ENCODE measurements at places on chromosomes 3 and 15. TPM values are rescaled to one million over a fixed set of nuclear protein-coding genes. Genes with fewer than 3 reads are reported as not detected.

DNA sequence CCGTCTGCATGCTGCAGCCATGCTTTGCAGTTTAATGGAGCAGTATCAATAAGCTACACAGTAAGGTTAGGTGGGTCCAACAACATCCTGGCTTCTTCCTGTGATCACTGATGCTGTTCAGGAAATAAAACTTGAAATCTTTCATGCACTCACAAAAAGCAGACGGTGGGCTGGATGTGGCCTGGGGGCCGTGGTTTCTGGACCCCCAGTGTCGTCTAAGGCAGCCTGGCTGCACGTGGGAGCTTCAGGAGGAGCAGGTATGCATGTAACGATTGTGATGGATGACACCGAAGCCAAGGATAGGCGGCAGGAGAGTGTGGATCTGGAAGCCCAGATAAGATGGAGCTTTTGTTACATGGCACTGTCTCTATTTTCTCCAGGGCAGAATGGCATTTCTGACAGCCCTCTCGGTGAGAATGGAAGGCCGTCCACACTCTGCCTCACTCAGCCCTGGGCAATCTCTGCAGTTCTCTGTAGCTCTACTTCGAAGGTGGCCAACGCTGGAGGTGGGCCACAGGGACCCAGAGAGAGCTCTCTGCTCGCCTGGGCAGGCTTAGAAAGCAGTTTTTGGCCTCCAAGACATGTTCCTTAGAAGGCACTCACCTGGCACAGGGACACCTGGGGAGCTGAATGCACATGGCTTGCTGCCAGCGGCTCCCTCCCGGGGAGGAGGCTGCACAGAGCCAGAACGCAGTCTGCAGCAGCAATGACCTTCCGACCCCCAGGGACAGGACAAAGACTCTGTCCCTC, 46.4 kb upstream of the IQSEC1 start:
- no peak overlapping the region for H3K27ac ChIP-seq
- DNase-seq = peak; percentile 15
- H3K27me3 ChIP-seq = peaks cover 2% of the 10 kb centered on the region
- H3K4me3 ChIP-seq = no peak overlapping the region
- no peaks in the 10 kb centered on the region for H3K4me1 ChIP-seq

DNA sequence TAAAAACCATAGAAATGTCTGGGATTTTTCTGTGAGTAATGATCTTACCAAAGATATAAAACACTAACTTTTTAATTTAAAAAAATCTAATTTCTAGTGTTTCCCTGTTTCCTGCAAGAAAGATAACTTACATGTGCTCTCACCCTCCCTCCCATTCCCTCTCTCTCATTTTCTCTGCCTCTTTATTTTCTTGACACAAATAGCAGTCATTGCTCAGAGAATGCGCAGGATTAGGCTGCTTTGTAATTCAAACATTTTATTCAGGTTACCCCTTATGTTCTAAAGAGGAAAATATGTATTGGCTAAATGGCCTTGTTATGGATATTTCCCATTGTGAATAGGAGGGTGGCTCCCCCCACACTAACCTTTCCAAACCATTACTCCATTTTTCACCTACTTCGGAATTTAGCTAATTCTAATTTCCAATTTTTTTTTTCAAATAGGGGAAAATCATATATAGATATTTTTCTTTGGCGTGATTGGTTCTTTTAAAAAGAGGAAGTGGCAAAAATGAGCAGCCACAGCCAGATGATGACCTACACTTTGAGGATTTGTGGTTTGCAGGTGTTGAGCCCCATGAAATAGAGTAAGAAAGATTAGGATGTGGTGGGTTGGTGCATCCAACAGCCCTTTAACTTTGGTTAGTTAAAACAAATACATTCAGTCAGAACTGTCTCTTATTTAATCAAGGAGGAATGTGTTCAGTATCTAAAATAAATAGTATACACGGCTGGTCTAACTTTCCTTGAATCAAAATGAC, 554.4 kb downstream of the IGSF11 start:
- no peaks in the 10 kb centered on the region for H3K36me3 ChIP-seq
- no peaks in the 10 kb centered on the region for H3K27me3 ChIP-seq
- H3K4me3 ChIP-seq = no peak overlapping the region
- H3K27ac ChIP-seq = no peak overlapping the region
- DNase-seq = no peak

- no peak overlapping the region for H3K4me3 ChIP-seq
- peaks cover 4% of the 10 kb centered on the region for H3K4me1 ChIP-seq
- DNase-seq = no peak
- H3K27ac ChIP-seq = no peak overlapping the region
These were observed 51.9 kb upstream of the TMEM115 start for GRCh38 chr3:50411229-50411628.

GRCh38 chr15:69880571-69881301, 217.0 kb downstream of the TLE3 start:
- no peaks in the 10 kb centered on the region for H3K4me1 ChIP-seq
- DNase-seq = no peak
- H3K27me3 ChIP-seq = peaks cover 11% of the 10 kb centered on the region
- H3K36me3 ChIP-seq = no peaks in the 10 kb centered on the region

GRCh38 chr15:52523647-52524046, 5.0 kb downstream of the MYO5A start:
- H3K36me3 ChIP-seq = peaks cover 8% of the 10 kb centered on the region
- H3K27me3 ChIP-seq = no peaks in the 10 kb centered on the region
- no peak overlapping the region for H3K27ac ChIP-seq
- no peak overlapping the region for H3K4me3 ChIP-seq

DNA sequence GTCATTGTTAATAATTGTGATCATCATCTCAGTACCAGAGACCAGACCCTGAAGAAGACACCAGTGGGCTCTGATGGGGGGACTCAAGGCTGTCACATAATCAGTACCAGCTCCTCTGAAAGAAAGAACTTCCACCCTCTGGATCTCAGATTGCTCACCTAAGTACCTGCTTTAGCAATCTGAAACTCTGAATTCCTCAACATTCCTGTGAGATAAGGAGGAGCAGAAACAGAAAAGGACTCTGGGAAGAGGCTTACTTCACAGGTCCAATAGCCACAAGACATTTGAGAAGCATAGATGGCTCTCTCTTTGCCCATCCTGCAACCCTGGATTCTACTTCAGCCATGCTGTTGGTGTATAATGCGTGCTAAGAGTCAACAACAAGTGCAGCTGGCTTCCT, 44.0 kb upstream of the OXTR start:
- H3K27ac ChIP-seq = no peak overlapping the region
- no peaks in the 10 kb centered on the region for H3K27me3 ChIP-seq
- H3K36me3 ChIP-seq = peaks cover 4% of the 10 kb centered on the region
- no peak for DNase-seq

DNA sequence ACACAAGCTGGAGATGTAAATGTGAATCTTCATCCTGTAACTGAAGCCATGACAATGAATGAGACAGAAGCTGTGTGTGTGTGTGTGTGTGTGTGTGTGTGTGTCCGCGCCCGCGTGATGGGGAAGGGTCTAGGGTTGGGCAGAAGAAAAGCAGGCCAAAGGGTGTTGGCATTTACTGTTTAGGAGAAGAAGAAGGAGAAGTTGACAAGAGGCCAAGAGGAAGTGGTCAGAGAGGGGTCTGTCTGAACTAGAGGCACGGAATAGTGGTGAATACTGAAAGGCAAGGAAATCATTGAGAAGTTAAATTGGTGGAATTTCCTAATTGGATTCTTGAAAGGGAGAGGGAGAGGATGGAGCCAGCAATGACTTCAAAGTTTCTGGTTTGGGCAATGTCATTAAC, 5.6 kb upstream of the NCEH1 start:
- DNase-seq = no peak
- no peak overlapping the region for H3K4me3 ChIP-seq

GRCh38 chr3:16280671-16281070, 15.7 kb downstream of the OXNAD1 start:
- peaks cover 14% of the 10 kb centered on the region for H3K4me1 ChIP-seq
- DNase-seq = no peak
- no peak overlapping the region for H3K4me3 ChIP-seq
- peaks cover 23% of the 10 kb centered on the region for H3K36me3 ChIP-seq

DNA sequence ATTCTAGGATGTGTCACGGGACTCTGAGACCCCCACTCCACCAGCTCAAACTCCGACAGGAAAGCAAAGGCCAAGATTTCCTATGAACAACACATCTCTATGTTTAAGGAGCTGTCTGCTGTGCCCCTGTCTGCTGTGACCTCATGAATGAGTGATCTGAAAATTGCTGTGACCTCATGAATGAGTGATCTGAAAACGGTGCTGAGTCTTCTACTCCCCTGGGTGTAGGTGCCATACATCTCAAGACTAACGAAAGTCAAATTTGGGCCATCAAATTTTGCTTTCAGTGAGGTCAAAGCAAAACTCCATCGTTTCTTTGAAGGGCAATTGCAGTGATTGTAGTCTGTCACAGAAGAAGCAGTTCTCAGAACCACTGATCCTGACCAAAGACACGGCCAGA, 24.4 kb downstream of the IL5RA start:
- no peak for DNase-seq
- no peak overlapping the region for H3K27ac ChIP-seq
- H3K36me3 ChIP-seq = no peaks in the 10 kb centered on the region
- peaks cover 3% of the 10 kb centered on the region for H3K27me3 ChIP-seq

GRCh38 chr3:72721683-72722381, 126.4 kb downstream of the SHQ1 start:
- no peaks in the 10 kb centered on the region for H3K27me3 ChIP-seq
- no peak overlapping the region for H3K27ac ChIP-seq
- no peak overlapping the region for H3K4me3 ChIP-seq
- H3K4me1 ChIP-seq = peaks cover 4% of the 10 kb centered on the region
- H3K36me3 ChIP-seq = peaks cover 3% of the 10 kb centered on the region
- DNase-seq = no peak

The SAMMSON gene
- not detected for total RNA-seq

The CHRNA7 gene
- total RNA-seq = 0.44 TPM

The GOLGA8M gene
- 11.3 TPM for total RNA-seq

Data from activated naive CD8-positive, alpha-beta T cell treated with anti-CD3 and anti-CD28 coated beads, Interleukin-2, amount 10 ng/mL, durations not matched to agents 7 days and 5 days (primary cell).